Activated CD8-positive, alpha-beta T cell treated with anti-CD3 and anti-CD28 coated beads for 36 hours (primary cell): ENCODE measurements at places on chromosomes 5 and 9. TPM values are rescaled to one million over a fixed set of nuclear protein-coding genes. Genes with fewer than 3 reads are reported as not detected.

Gene CANX
- 431 TPM for total RNA-seq

Gene GABRA6
- total RNA-seq = not detected

Gene SHOC1
- not detected for total RNA-seq

Gene ADAM19
- total RNA-seq = 12.9 TPM

Gene PCDHGA10
- not detected for total RNA-seq

Gene SLC6A19
- total RNA-seq = not detected

Gene SLC45A2
- not detected for total RNA-seq

Gene IRX4
- total RNA-seq = not detected

GRCh38 chr5:683551-684481 lies 9.3 kb downstream of the TPPP start:
- no peak overlapping the region for H3K27ac ChIP-seq
- no peak overlapping the region for H3K4me3 ChIP-seq
- H3K36me3 ChIP-seq = no peaks in the 10 kb centered on the region
- H3K4me1 ChIP-seq = no peaks in the 10 kb centered on the region
- peaks cover 2% of the 10 kb centered on the region for H3K27me3 ChIP-seq

DNA sequence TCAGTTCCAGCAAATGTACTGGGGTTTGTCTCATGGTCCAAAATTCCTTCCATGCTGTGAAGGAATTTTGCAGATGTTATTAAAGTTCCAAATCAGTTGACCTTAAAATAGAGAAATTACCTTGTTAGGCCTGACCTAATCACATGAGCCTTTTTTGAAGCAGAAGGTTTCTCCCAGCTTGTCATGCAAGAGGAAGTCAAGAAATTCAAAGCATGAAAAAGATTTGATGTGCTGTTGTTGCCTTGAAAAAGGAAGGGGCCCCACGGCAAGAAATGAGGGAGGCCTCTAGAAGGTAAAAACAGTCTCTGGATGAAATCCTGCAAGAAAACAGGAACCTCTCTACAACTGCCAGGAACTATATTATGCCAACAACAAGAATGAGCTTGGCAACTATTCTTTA lies 24.2 kb upstream of the HAPLN1 start:
- no peaks in the 10 kb centered on the region for H3K4me1 ChIP-seq
- H3K27ac ChIP-seq = no peak overlapping the region
- no peak overlapping the region for H3K4me3 ChIP-seq
- no peak for DNase-seq
- no peaks in the 10 kb centered on the region for H3K36me3 ChIP-seq

DNA sequence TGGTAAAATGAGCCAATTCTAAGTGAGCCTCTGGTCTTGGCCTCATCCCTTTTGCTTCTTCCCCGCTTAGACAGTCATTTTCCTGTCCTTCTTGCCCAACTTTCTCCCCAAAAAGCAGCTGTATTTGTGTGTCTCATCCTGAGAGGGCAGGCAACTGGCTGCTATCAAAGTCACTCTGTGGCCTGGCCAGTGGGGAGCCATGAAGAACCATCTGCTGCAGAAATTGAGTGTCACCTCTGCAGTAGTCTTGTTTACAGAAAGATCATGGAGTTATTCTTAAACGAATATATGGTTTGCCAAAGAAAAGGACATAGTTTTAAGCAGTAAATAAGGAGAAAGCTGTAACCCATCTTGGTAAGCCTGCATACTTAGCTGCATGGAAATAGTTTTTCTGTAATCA lies 233.6 kb upstream of the ELAVL2 start:
- H3K4me1 ChIP-seq = no peaks in the 10 kb centered on the region
- H3K27ac ChIP-seq = no peak overlapping the region
- no peak overlapping the region for H3K4me3 ChIP-seq
- H3K27me3 ChIP-seq = no peaks in the 10 kb centered on the region
- DNase-seq = no peak
- no peaks in the 10 kb centered on the region for H3K36me3 ChIP-seq

DNA sequence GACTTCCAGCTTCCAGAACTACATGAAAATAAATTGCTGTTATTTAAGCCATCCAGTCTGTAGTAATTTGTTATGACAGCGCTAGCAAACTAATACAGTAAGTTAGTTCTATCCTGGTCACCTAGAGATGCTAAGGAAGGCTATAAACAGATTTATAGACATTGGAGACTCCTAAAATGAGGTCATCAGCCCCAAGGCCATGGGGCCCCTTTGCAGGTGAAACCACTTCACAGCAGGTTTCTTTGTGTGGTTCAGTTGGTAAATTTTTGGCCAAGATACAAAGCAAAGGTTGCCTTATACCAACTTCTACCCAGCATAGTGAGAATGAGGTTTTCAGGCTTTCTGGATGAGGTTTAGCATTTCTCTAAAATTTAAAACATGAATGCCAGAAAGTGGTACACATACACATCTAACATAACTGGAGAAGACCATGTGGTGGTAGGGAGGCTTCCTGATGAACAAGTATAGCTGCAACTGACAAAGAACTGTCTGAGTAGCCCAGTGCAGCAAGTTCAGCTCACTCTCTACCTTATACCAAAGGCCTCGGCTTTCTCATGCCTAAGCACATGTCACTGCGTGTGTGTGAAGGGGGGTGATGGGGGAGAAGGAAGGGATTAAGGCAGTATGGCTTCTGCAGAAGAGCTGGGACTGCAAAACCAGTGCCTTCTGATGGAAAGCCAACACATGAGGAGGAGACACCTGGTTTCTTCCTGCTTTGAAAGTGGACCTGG lies 264.6 kb upstream of the TAS2R1 start:
- no peak overlapping the region for H3K4me3 ChIP-seq
- no peaks in the 10 kb centered on the region for H3K4me1 ChIP-seq
- DNase-seq = no peak
- H3K36me3 ChIP-seq = no peaks in the 10 kb centered on the region
- no peak overlapping the region for H3K27ac ChIP-seq

- no peaks in the 10 kb centered on the region for H3K36me3 ChIP-seq
- H3K4me3 ChIP-seq = no peak overlapping the region
- H3K4me1 ChIP-seq = peaks cover 3% of the 10 kb centered on the region
- peak; percentile 42 for DNase-seq
- peaks cover 2% of the 10 kb centered on the region for H3K27me3 ChIP-seq
Observed at GRCh38 chr9:6566409-6567139, 79.0 kb downstream of the GLDC start.

- H3K4me3 ChIP-seq = no peak overlapping the region
- no peaks in the 10 kb centered on the region for H3K4me1 ChIP-seq
- DNase-seq = no peak
Observed at GRCh38 chr9:38254756-38255155, 137.7 kb upstream of the ALDH1B1 start.

DNA sequence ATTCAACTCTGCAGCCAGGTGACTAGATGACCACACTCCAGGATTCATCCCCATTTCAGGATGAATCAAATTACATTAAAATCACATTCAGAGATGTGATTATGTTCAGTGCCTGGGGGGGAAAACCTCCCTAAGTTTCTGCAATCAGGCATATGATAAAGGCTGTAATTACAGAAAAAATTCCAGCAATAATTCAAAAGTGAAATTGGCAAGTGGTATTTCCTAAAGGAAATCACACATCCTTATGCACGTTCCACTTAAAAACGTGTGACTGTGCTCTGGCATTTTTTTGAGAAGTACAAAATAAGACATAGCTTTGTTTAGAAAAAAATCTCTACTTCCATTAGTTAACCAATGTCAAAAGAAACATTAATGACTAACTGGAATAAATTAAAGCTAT lies 5.3 kb downstream of the SLC24A2 start:
- H3K4me3 ChIP-seq = no peak overlapping the region
- peaks cover 23% of the 10 kb centered on the region for H3K27me3 ChIP-seq
- DNase-seq = no peak
- no peaks in the 10 kb centered on the region for H3K4me1 ChIP-seq

DNA sequence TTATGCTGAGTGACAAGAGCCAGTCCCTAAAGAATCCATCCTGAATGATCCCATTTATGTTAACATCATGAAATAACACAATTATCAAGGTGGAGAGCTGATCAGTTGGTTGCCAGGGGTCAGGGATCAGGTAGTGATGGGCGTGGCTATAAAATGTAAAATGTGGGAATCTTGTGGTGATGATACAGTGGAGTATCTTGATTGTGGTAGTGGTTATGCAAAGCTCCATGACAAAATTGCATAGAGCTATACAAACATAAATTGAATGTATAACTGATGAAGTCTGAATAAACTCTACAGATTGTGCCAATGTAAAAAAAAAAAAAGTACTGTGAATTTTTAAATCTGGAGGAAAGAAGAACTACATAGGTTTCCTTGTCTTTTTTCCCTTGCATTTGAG lies 104.6 kb upstream of the SPATA31C2 start:
- H3K36me3 ChIP-seq = no peaks in the 10 kb centered on the region
- no peak overlapping the region for H3K27ac ChIP-seq
- peaks cover 32% of the 10 kb centered on the region for H3K27me3 ChIP-seq

DNA sequence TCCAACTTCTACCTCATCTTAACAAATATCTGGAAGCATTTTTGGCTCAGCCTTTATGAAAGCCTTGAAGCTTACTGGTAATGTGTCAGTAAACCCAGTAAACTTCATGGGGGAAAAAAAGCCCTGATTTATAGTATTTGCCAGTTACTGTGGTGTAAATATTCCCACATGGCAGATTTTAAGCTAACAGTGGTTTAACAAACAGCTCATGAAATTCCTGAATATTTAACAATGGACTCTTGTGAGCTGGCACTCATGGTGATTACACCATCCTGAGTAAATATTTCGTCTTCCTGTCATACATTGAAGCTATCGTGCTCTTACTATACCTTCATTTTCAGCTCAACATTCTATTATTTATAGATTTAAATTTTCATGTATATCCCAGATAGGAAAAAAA lies 57.0 kb upstream of the ACOT12 start:
- no peak for DNase-seq
- no peaks in the 10 kb centered on the region for H3K4me1 ChIP-seq
- no peak overlapping the region for H3K4me3 ChIP-seq

GRCh38 chr5:179867476-179867875 lies 8.9 kb upstream of the MRNIP start:
- H3K27ac ChIP-seq = peak overlapping the region; percentile 55
- peaks cover 23% of the 10 kb centered on the region for H3K36me3 ChIP-seq
- no peak for DNase-seq
- no peaks in the 10 kb centered on the region for H3K27me3 ChIP-seq
- no peak overlapping the region for H3K4me3 ChIP-seq
- peaks cover 4% of the 10 kb centered on the region for H3K4me1 ChIP-seq

DNA sequence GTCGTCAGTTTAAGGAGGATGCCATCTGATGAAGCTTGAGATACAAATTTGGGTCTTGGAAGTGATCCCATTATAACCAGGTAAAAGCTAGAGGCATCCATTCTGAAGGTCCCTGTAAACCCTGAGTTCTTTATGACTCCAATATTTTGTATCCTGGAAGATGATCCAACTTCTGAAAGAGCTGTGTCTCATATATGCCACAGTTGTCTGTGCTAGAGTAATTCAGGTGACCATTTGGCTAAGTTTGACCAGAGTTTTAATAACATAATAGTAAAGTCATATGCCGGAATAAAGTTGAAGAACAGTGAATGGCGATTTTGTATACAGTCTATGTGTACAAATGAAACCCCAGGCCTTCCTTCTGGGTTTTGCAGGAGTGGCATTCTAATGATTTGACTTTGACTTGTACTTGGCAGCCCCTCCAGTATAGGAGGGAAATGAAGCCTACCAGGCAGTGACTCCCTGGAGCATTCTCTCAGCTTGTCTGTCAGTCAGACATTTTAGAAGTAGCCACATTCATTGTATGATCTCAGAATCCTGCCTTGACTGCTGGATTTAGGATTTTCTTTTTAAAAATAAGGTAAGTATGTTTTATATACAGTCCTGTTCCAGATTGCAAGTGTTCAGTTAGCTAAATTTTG lies 39.6 kb downstream of the ENTREP1 start:
- DNase-seq = no peak
- H3K4me3 ChIP-seq = no peak overlapping the region
- H3K36me3 ChIP-seq = no peaks in the 10 kb centered on the region
- no peak overlapping the region for H3K27ac ChIP-seq
- peaks cover 16% of the 10 kb centered on the region for H3K27me3 ChIP-seq

- H3K27ac ChIP-seq = no peak overlapping the region
- H3K4me1 ChIP-seq = peaks cover 10% of the 10 kb centered on the region
- no peak overlapping the region for H3K4me3 ChIP-seq
- H3K36me3 ChIP-seq = peaks cover 9% of the 10 kb centered on the region
- DNase-seq = no peak
- H3K27me3 ChIP-seq = peaks cover 1% of the 10 kb centered on the region
Observed at GRCh38 chr5:6710551-6711318, 2.5 kb upstream of the TENT4A start.

- no peak overlapping the region for H3K4me3 ChIP-seq
- no peaks in the 10 kb centered on the region for H3K27me3 ChIP-seq
- no peak for DNase-seq
- no peak overlapping the region for H3K27ac ChIP-seq
Observed at GRCh38 chr9:16045651-16046280, 492.9 kb downstream of the CCDC171 start.

GRCh38 chr9:127980060-127980705 lies 606 bp downstream of the EEIG1 start:
- peaks cover 36% of the 10 kb centered on the region for H3K36me3 ChIP-seq
- H3K4me3 ChIP-seq = peak overlapping the region; percentile 97
- H3K4me1 ChIP-seq = peaks cover 52% of the 10 kb centered on the region
- peak; percentile 56 for DNase-seq

DNA sequence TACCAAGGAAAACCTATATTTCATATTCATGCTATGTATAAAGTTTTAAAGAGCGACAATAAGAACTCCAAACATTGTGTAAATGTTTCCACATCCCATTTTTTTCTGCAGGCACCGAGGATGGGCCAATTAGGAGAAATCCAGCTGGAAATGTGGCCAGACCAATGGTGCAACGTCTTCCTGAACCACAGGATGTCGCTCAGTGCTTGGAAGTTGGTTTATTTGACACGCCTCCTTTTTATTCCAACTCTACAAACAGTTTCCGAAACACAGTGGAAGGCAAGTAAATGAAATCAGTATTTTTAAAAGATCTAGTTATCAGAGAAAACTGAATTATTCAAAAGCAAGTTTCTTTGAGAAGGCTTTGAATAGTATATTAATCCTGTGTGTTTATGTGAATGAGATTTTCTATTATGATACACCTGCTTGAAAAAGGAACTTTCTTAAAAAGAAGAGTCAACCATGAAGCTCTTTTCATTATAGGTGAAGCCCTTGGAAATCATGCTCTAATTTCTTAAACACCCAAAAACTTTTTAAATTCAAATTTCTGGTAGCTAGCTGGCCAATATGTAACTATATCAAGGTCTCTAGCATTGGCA lies 9.1 kb downstream of the TYRP1 start:
- no peak overlapping the region for H3K4me3 ChIP-seq
- no peaks in the 10 kb centered on the region for H3K27me3 ChIP-seq
- H3K36me3 ChIP-seq = no peaks in the 10 kb centered on the region
- no peak overlapping the region for H3K27ac ChIP-seq
- no peaks in the 10 kb centered on the region for H3K4me1 ChIP-seq

GRCh38 chr5:10699281-10699874 lies 61.7 kb downstream of the DAP start:
- peak overlapping the region; percentile 21 for H3K27ac ChIP-seq
- peaks cover 33% of the 10 kb centered on the region for H3K4me1 ChIP-seq
- H3K36me3 ChIP-seq = peaks cover 2% of the 10 kb centered on the region
- H3K27me3 ChIP-seq = no peaks in the 10 kb centered on the region

GRCh38 chr9:137293094-137293481 lies 9.0 kb downstream of the NRARP start:
- H3K4me3 ChIP-seq = no peak overlapping the region
- H3K27ac ChIP-seq = no peak overlapping the region
- no peak for DNase-seq
- peaks cover 3% of the 10 kb centered on the region for H3K4me1 ChIP-seq
- peaks cover 29% of the 10 kb centered on the region for H3K27me3 ChIP-seq
